Left renal pelvis (tissue), 4 donors: ENCODE measurements at places on chromosomes 5 and 9. TPM values are rescaled to one million over a fixed set of nuclear protein-coding genes. Genes with fewer than 3 reads are reported as not detected.

DNA sequence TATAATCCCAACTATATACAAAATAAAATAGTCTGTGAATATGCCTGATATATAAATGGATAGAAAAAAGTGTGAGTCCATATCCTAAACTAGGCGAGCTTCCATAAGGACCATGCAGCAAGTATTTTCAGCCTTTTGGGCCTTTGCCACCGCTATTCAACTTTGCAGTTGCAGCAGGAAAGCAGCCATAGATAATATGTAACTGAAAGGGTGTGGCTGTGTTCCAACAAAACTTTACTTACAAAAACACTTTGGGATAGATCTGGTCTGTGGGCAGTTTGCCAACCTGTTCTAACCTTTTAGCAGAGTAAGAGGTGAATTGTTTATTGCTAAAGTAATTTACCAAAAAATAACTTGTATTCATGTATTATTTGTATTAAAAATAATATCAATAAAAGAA is 127.8 kb upstream of the GPR151 start:
- DNase-seq: no peak

- DNase-seq: no peak
Observed at GRCh38 chr9:122265149-122265915, 650 bp downstream of the MRRF start.

DNA sequence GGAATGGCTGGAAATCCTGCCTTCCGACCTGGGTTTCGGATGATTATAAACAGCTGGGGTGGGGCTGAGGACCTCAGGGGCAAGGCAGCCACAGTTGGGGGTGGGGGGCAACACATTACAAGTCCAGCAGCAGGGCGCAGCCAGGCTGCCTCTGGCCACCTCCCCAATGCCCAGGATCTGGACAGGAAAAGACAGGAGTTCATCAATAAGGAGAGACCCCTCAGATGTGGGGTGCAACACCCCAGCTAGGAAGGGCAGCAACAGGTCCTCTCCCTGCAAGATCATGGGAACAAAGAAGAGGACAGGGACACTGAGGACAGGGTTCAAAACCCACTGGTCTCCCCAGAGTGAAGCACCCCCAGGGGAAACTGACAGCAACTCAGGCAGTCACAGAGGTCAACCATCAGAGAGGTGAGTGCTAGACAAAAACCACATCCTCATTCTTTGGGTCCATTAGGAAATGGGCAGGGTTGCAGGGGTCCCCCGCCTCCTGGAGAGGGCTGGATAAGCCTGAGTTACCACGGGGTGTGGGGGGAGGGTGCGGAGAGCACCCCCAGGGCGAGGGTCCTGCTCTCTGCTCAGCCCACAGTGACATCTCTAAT is 33.5 kb downstream of the SEMA4D start:
- DNase-seq: no peak

GRCh38 chr9:36298566-36298965 is 40.3 kb upstream of the GNE start:
- no peak for DNase-seq

DNA sequence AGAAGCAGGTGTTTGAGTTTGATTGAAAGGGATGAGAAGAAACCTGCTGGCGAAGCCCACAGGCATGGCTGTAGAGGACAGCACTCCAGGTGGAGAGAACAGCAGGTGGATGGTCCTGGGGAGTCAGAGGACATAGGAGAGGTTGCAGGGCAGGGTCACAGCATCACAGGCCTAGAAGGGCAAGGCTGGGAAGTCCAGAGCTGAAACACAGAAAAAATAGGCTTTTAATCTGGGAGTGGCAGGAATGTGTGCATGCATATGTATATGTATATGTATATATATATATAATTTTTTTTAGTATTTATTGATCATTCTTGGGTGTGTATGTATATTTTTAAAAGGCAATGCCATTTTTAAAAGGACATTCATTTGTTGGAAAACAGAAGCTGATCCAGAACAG is 118.4 kb downstream of the ADAMTS16 start:
- DNase-seq: no peak

Gene GARNL3
- polyA plus RNA-seq: 18.1 TPM

Gene SLC45A2
- 0.47 TPM for polyA plus RNA-seq

Gene SHOC1
- polyA plus RNA-seq: 0.85 TPM

Gene PCBD2
- polyA plus RNA-seq: 11.1 TPM

Gene PCDHB10
- 5.4 TPM for polyA plus RNA-seq

Gene IFNB1
- not detected for polyA plus RNA-seq
